ENCODE measurements at places on chromosomes 4 and X.
A peak's percentile ranks its signal among the peaks of the same experiment; 100 is the strongest.

- DNase-seq = no peak
Observed at GRCh38 chrX:49309401-49309981, 6.0 kb downstream of the GAGE10 start.

DNA sequence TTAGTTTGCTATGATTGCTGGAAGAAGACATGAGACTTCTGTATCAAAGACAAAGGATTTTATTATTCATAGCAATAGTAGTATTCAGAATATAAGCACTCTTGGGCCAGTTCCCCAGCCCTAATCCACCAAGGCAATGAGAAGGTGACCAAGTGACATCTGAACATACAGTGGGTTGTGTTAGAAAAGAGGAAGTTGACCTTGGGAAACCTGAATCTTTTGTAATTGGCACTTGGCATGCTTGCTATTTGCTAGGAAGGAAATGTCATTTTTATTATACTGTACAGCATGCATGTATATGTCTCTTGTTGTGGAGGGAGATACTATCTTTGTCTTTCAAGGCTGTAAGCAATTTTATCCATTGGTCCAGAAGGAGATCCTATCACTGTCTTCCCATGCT is 216.1 kb upstream of the FAT1 start:
- no peak for DNase-seq

DNA sequence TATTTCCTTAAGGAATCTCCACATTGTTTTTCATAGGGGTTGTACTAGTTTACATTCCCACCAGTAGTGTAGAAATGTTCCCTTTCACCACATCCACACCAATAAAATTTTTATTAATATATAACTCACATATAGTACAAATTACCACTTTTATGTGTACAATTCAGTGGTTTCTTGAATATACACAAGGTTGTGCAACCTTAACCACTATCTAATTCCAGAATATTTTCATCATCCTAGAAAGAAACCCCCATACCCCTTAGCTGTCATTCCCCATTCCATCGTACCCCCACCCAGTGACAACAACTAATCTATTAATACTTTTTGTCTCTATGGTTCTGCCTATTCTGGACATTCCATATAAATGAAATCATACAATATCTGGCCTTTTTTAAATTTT is 108.3 kb upstream of the USP9X start:
- DNase-seq = no peak

GRCh38 chrX:138847930-138848329 is 136.4 kb upstream of the FGF13 start:
- DNase-seq = no peak

DNA sequence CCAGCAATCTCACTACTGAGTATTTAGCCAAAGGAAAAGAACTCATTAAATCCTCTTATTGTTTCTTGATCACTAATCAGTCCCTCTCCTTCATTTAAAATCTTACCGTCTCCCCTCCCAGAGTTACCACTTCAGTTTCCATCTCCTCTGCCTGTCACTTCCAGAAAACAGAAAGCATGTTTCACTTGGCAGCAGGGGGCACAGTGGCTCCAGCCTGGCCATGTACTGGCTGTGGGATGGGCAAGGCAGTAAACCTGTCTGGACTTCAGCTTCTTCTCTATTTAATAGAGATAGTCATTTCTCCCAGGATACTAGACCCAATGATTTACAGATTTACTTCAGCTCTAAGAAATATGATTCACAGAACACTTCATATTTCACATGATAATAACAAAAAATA is 63.2 kb downstream of the CD40LG start:
- peak; percentile 14 for DNase-seq

- no peak for DNase-seq
Observed at GRCh38 chrX:13064599-13065143, 20.3 kb upstream of the FAM9C start.

- DNase-seq = no peak
Observed at GRCh38 chr4:119666653-119667091, 38.1 kb upstream of the PDE5A start.

GRCh38 chrX:67734111-67734753 is 190.4 kb downstream of the AR start:
- no peak for DNase-seq

DNA sequence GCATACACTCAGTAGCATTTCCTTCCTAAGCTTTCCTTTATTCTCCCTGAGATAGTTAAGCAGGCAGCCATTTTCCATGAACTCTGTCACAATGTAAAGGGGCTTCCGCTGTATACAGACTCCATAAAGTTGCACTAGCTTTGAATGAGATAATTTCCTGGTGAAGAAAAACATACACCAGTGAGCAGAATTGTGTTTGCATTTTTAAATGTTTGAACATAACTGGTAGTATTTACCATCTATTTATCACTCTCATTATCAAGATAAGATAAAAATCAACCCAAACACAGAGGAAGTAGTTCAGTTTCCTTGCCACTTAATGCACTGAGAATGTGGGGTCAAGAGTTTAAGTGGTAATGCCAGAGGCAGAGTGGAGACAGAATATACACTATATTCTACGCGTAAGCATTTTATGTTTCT is 54.1 kb downstream of the TXK start:
- no peak for DNase-seq

GRCh38 chr4:48112017-48112667 is 21.9 kb downstream of the TXK start:
- DNase-seq = no peak

DNA sequence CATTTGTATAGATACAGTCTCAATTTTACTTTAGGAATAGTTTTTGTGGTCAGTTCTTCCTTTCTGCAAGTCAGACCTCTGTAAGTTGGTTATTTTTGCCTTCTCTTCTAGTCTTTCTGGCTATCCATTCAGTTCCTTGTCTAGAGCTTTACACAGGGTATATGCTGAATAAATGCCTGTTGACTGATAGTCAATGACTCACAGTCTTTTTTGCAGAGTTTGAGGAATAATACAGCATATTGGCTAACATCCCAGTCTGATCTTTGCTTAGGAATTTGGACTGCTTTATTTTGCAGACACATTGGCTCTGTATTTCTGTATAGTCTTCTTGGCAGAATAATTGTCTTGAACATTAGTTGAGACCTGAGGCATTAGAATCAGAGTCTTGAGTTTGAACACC is 132.4 kb downstream of the MAGEC1 start:
- DNase-seq = no peak

- no peak for DNase-seq
Observed at GRCh38 chr4:20570981-20571715, 129.1 kb upstream of the PACRGL start.

GRCh38 chr4:120062663-120063195 is 3.9 kb downstream of the MAD2L1 start:
- no peak for DNase-seq

DNA sequence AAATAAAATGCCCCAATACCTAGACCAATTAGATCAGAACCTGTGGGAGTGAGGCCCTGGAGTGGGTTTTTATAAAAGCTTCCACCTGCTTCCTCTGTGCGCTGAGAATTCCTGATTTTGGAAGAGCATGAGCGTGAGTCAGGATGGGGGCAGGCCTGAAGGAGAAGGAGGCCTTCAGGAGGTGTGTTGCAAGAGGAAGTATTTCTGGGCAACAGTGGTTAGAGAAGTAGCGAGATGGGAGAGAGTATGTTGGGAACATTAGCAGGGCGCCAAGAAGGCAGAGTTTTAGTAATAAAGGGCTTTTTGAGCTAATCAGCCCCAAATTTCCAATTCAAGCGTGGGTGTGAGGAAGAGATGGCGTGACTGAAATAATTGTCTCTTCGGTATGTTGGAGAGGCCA is 349.8 kb downstream of the UNC5C start:
- no peak for DNase-seq

GRCh38 chr4:37008199-37008598 is 236.3 kb upstream of the NWD2 start:
- no peak for DNase-seq

GRCh38 chr4:81432825-81433224 is 38.9 kb downstream of the RASGEF1B start:
- DNase-seq = peak; percentile 3

DNA sequence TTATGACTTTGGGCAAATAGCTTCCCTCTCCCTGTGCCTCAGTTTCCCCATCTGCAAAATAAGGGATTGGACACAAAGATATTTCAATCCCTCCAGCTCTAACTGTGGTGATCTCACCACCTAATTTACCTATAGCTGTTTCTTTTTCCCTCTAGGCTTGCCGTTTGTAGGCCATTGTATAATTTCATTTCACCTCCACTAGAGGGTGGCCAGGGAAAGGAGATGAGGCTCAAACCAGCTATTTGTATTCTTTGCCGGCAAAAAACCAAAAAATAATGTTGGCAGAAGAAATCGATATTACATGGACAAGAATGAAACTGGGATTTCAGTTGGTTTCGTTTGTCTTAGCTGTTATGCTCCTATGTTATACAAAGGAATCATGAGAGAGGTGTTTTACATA is 36.1 kb upstream of the DOCK11 start:
- DNase-seq = peak; percentile 12

DNA sequence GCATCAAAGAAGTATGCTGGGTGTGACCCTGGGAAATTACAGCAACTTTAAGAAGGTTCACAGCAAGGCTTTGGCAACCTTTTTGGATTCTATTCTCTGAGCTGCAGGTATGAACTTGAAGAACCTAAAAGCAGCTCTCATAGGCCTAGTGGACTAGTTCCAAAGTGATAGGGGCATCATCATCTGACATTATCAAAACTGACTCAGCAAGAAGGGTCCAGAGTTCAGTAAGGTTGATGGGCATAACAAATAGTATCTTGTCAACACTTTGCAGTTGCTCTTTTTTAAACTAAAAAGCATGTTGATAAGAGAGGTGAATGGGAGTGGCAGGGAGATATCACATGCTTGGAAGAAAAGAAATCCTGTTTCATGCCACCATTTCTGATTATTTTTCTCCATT is 249.3 kb downstream of the ZNF674 start:
- DNase-seq = no peak

GRCh38 chr4:25993395-25994185 is 79.6 kb downstream of the SMIM20 start:
- DNase-seq = no peak

DNA sequence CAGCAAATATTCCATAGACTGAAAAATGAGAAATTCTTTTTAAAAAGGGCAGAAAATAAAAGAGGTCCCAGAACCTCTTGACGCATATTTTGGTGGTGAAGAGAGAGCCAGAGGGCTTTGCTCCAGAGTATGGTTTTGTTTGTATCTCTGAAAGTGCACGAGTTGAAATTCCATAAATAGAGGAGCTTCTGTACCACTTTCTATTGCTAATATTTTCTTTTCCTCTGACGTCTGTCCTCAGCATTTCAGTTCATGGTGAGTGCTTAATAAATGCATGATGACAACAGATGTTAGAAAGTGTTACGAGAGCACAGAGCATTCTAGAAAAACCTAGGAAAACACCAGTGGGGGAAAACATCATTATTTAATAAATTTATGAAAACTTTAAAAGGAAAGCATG is 145.6 kb downstream of the AMELX start:
- no peak for DNase-seq

DNA sequence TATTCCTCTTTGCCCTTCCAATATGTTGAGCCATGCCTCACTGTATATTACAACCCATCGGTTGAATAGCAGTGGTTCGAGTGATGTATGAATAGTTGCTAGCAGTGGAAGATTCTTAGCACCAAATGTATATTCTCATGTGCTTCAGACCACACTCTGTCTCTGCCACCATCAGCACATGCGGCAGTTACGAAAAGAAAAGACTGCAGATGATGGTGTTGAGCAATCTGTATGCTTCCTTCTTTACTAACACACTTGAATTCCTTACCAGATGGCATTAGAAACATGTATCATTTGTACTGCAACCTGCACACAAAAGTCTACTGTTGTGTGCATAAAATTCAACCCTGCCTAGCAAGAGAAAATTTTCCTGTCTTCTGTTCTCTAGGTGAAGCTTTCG is 214.6 kb downstream of the ENOX2 start:
- no peak for DNase-seq

GRCh38 chr4:138085736-138086305 is 156.3 kb downstream of the SLC7A11 start:
- DNase-seq = no peak

DNA sequence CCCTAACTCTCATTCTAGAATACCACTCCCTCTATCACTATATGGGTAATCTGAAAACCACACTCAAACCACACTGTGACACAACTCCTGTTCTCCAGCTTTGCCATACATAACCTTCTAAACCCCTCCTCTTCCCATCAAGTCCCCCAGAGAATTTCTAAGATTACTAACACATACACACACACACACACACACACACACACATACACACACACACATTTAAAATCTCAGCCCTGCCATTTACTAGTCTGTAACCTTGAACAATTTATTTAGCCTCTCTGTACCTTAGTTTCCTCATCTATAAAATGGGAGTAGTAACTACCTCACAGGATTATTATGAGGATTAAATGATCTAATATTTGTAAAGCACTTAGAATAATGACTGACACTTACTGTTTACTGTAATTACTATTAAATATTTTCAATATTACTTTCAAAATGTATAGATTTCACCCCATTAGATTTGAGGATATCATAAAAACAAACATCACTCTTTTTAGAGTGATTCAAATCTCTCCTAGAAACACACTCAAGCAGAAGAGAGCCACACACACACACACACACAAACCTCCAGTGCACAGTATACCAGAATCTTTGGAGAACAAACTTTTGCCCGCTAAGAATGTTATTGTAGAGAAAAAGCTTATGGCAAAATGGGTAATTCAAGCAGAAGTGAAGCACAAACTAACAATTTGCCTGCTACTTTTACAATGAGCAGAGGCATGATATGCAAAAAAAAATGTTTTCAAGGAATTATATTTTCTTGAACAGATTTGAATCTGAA is 3.8 kb downstream of the ANKRD50 start:
- no peak for DNase-seq

Data from hypothalamus (tissue), 51 donors.